Activated T-helper 9 cell treated with anti-CD3 and anti-CD28 coated beads, Interleukin-2, amount 50 U/mL, for 16 hours (primary cell): ENCODE measurements at places on chromosomes 16 and 17.

GRCh38 chr16:30533748-30534367 is 800 bp downstream of the ZNF747 start:
- no peak for DNase-seq

DNA sequence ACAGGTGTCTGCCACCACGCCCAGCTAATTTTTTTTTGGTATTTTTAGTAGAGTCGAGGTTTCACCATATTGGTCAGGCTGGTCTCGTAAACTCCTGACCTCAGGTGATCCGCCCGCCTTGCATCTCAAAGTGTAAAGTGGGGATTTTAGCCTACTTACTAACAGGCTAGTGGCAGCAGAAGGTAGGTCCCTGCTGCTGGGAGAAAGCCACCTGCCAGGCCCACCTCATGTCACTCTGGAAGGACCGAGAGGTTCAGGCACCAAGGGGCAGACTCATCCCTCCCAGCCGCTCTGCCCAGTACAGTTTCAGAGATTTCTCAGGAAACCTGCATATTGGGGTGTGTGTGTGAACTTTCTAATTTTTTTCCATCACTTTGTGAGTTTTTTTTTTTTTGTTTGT is 2.1 kb upstream of the RCVRN start:
- DNase-seq: no peak

DNA sequence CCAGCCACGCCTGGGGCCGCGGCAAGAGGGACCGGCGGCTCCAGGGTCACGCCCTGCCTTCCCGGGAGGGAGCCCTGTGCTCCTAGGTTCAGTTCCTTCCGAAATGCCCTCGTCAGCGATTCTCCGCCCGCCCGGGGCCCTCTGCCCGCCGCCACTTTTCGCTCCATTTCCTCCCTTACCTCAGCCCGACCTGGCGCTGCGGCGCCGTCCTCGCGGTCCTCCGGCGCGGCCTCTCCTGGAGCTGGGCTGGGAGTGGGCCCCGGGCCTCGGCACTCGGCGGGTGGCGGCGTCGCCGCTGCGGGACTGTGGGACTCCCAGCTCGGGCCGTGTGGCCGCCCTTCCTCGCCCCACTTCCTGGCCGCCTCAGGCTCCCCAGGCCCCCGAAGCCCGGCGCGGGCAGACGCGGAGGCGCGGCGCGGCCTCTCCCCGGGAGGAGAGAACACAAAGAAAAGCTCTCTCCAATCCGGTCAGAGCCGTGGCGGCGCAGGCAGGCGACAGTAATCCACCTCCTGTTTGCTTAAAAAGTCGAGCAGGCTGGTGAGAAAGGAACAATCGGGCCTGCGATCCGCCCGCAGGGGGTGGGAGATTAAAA is 1.6 kb downstream of the BAHCC1 start:
- DNase-seq: no peak

DNA sequence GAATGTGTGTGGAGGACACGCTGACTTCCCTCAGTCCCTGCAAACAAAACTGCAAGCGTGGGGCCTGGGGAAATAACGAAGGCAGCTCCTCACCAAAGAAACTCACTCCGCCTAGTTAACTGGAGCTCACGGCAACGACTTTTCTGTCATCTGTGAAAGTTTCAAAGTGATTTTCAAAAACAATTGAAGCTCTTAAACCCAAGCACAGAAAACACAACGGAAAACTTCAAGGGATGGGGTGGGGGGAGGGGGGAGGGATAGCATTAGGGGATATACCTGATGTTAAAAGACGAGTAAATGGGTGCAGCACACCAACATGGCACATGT is 3.2 kb upstream of the GNG13 start:
- DNase-seq: no peak

- DNase-seq: no peak
Measured at GRCh38 chr17:81514489-81514738, 1.8 kb upstream of the ACTG1 start.

DNA sequence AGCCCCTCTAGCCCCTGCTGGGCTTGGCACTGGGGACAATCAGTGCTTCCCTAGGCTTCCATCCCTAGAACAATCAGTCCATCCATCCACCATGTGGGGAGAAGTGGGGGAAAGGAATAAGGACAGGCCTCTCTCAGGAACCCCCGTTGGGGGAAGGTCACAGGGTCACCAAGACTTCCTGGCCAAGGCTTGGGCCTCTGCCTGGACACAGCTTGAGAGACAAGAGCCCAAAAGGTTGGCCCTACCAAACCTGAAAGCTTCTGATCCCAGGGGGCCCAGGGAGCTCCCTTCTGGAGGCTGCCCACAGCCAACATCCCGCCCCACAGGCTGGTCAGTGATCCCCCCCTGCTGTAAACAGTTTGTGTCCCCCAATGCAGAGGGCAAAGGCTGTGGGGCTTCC is 16.2 kb upstream of the MTMR4 start:
- DNase-seq: no peak

GRCh38 chr16:84715854-84716253 is 16.1 kb downstream of the USP10 start:
- DNase-seq: no peak

DNA sequence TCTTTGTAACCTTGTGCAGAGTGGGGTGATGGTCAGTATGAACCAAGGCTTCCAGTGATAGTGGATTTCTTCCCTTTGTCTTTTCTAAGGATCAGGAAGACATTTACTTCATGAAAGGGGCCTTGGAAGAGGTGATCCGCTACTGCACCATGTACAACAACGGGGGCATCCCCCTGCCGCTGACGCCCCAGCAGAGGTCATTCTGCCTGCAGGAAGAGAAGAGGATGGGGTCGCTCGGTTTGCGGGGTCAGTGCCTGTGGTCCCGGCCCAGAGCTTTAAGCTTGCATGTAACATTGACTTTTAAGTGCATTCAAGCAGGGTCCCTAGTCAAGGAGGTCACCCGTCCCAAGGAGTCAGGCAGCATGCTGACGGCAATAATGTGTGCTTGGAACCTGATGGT is 56.0 kb downstream of the MEAK7 start:
- no peak for DNase-seq

GRCh38 chr17:70961341-70961740 is 792.0 kb downstream of the KCNJ2 start:
- DNase-seq: no peak

DNA sequence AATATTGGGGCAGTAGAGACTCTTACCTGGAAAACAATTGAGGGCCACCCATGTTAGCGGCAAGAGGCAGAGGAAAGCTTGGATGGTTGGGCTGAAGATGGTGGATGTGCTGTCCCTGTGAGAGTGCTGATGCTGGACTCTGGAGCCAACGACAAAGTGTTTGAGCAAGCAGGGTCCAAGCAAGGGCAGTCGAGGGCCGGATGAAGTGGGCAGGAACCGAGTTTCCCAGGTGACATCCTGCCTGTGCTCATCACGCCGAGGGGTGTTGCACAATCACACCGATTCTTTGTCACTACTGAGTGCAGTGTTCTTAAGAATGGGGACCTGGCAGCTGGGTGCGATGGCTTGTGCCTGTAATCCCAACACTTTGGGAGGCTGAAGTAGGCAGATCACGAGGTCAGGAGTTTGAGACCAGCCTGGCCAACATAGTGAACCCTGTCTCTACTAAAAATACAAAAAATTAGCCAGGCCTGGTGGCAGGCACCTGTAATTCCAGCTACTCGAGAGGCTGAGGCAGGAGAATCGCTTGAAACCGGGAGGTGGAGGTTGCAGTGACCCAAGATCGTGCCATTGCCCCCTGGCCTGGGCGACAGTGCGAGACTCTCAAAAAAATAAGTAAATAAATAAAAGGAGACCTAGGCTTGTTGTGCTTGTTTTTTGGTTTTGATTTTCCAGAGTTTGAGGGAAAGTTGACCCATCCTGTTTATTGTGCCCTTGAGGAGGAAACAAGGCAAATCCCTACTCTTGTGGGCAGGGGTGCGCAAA is 6.1 kb downstream of the PYCARD start:
- no peak for DNase-seq

DNA sequence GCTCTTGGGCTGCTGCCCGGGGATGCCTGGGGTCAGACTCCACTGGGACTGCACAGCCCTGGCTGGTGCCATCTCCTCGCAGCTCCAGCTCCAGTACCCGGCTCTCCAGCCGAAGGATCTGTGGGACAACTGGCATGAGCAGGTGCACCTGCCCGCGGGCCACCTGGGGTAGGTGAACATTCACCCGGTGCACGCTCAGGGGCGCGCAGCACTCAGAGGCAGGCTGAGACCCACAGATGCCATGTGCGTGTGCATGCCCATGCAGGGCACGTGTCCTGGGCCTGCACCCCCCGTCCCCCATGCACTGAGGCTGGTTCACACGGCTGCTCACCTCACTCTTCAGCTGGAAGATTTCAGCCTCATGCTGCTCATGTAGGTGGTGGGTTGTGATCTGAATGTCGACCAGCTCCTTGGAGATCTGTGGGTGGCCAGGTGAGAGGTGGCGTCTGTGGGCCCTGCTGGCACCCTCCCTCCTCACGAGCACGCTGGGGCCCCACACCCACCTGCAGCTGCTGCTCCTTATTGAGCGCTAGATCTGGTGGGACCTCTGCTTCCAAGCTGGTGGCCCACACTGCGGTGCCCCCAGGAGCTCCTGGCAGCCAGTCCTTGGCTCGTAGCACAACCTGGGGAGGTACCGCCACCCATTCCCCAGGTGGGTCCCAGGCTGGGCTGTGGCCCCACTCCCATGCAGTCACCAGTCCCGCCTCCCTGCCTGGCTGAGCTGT is 618 bp downstream of the CCDC78 start:
- DNase-seq: no peak
